Activated T-helper 2 cell treated with anti-CD3 and anti-CD28 coated beads, Interferon-gamma antibody, Interleukin-2, Interleukin-4, amounts not matched to agents 10 μg/mL and 5 μg/mL and 100 μg/mL, durations not matched to agents 14 hours and 24 hours and 36 hours (primary cell): ENCODE measurements at places on chromosomes 2 and 18.
A peak's percentile ranks its signal among the peaks of the same experiment; 100 is the strongest.

DNA sequence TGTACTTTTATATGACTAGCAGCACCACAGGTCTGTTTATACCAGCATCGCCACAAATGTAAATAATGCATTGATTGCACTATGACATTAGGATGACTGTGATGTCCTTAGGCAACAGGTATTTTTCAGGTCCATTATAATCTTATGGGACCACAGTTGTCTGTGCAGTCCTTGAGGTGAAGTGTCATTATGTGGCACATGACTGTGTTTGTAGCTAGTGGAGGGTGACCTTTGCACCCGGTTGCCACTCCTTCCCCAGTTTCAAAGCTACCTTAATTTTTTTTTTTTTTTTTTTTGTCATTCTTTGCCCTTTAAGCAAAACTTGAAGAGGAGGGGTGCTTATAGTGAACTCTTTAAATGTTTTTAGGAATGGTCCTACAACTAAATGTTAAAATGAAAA lies 386.4 kb downstream of the THSD7B start:
- no peaks in the 10 kb centered on the region for H3K27me3 ChIP-seq
- H3K27ac ChIP-seq: no peak overlapping the region
- no peaks in the 10 kb centered on the region for H3K4me1 ChIP-seq
- H3K36me3 ChIP-seq: no peaks in the 10 kb centered on the region
- no peak overlapping the region for H3K4me3 ChIP-seq

DNA sequence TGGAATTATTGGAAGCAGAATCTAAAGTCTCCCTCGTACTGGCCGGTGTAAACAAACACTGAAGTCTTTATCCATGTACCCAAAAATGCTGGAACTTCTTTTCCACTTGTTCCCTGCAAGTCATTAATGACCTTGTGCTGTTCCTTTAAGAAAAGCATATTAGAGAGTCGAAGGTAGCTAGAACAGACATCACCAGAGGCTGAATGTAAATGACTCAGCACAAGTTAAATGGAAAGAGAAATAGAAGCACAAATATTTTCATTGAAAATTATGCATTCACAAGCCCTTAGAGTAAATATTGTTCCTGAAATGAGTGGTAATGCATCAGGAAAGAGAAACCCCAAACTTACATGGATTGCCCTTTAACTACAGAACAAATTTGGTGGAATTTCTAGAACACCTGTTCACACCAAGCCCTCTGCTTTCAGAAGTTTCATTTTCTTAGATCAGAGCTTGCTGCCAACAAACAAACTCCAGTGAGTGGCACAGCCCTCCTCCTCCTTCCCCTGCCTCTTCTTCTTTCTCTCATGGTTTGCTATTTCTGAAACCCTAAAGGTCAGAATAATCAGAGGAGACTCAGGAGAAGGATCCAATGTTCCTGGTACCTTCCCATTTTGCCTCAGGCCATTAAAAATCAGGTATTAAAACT lies 264.3 kb downstream of the TXNL1 start:
- H3K4me1 ChIP-seq: no peaks in the 10 kb centered on the region
- H3K27ac ChIP-seq: no peak overlapping the region
- no peaks in the 10 kb centered on the region for H3K27me3 ChIP-seq

GRCh38 chr18:50306944-50307343 lies 19.5 kb upstream of the CXXC1 start:
- H3K27me3 ChIP-seq: peaks cover 22% of the 10 kb centered on the region
- H3K4me3 ChIP-seq: peak overlapping the region; percentile 89
- H3K4me1 ChIP-seq: peaks cover 19% of the 10 kb centered on the region
- DNase-seq: no peak

DNA sequence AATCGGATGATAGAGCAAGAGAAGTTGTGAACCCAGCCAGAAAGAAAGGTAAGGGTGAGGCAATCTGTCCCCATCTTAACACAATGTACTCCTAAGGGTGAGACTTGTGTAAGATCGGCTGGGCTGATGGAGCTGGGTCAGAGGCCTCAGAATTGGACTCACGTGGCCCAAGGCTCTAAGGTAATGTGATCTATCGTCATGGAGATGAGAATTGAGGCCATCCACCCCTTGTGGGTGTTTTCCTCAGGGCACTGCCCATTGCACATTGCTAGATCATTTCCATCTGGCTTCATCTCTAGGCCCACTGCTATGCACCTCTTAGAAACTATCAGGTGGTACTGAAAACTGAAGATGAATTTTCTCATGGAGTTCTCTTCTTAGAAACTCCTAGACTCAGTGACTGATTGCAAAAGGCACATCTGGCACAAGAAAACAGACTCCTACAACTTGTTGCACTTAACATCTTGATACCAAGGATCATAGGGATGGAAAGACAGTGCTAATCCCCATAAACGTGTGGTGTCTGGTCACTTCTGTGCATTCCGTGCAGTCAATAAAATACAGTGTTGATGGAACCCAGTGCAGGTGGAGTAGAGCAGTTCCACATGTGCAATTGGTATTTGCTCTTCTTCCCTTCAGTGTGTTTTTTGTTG lies 228.9 kb upstream of the FOSL2 start:
- H3K4me3 ChIP-seq: no peak overlapping the region
- no peaks in the 10 kb centered on the region for H3K4me1 ChIP-seq
- no peak for DNase-seq
- no peak overlapping the region for H3K27ac ChIP-seq
- H3K27me3 ChIP-seq: no peaks in the 10 kb centered on the region

GRCh38 chr18:7415081-7415894 lies 151.8 kb upstream of the PTPRM start:
- H3K27me3 ChIP-seq: no peaks in the 10 kb centered on the region
- no peak overlapping the region for H3K4me3 ChIP-seq
- no peak for DNase-seq
- H3K36me3 ChIP-seq: no peaks in the 10 kb centered on the region

GRCh38 chr2:170462433-170463205 lies 252.5 kb upstream of the SP5 start:
- no peak for DNase-seq
- H3K27ac ChIP-seq: no peak overlapping the region

GRCh38 chr2:191714925-191715324 lies 37.0 kb downstream of the NABP1 start:
- H3K4me3 ChIP-seq: no peak overlapping the region
- H3K27me3 ChIP-seq: peaks cover 4% of the 10 kb centered on the region
- no peaks in the 10 kb centered on the region for H3K36me3 ChIP-seq
- H3K27ac ChIP-seq: no peak overlapping the region
- no peaks in the 10 kb centered on the region for H3K4me1 ChIP-seq
- no peak for DNase-seq

DNA sequence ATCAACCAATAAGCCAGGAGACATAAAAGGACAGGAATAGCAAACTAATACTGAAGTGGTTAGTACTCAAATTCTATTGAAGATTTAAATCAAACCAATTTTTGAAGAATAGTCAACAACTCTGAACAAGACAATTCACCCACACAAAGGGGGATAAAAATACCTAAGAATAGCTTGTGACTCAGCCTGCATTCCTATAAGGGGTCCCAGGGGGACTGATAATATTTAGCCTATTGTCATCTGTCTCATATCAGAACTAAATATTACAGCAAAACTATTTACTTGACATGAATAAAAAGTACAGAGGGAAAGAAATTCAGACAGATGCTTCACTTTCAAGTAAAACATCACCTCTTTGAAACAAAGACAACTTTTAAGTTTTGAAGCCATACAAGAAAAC lies 7.7 kb downstream of the ITSN2 start:
- H3K4me3 ChIP-seq: no peak overlapping the region
- H3K27ac ChIP-seq: no peak overlapping the region
- H3K27me3 ChIP-seq: no peaks in the 10 kb centered on the region
- DNase-seq: no peak

- H3K36me3 ChIP-seq: no peaks in the 10 kb centered on the region
- no peak overlapping the region for H3K27ac ChIP-seq
- H3K4me3 ChIP-seq: no peak overlapping the region
- no peaks in the 10 kb centered on the region for H3K27me3 ChIP-seq
These were observed 172.0 kb downstream of the MC4R start for GRCh38 chr18:60200558-60200957.

DNA sequence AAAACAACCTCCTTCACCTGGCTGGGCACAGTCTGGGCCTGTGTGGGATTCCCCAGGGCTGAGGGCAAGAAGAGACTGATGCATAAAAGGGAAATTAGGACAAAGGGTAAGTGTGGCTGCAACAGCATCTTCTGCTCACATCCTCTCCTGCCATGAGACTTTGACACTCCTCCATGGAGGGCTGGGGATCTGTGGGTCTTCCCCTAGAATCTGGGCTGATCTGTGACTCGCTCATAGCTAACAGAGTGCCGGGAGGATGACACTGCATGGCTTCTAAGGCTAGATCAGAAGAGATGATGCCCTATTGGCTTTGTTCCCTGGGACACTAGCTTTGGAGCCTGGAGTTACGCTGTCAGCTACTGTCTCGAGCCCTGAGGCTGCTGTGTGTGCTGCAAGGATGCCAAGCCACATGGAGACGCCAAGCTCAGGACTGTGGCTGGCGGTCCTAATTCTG lies 24.3 kb downstream of the MOCOS start:
- no peaks in the 10 kb centered on the region for H3K36me3 ChIP-seq
- H3K27ac ChIP-seq: no peak overlapping the region
- no peaks in the 10 kb centered on the region for H3K4me1 ChIP-seq
- H3K27me3 ChIP-seq: no peaks in the 10 kb centered on the region
